Urothelium cell line (cell line): ENCODE measurements at places on chromosomes 13 and 19.

DNA sequence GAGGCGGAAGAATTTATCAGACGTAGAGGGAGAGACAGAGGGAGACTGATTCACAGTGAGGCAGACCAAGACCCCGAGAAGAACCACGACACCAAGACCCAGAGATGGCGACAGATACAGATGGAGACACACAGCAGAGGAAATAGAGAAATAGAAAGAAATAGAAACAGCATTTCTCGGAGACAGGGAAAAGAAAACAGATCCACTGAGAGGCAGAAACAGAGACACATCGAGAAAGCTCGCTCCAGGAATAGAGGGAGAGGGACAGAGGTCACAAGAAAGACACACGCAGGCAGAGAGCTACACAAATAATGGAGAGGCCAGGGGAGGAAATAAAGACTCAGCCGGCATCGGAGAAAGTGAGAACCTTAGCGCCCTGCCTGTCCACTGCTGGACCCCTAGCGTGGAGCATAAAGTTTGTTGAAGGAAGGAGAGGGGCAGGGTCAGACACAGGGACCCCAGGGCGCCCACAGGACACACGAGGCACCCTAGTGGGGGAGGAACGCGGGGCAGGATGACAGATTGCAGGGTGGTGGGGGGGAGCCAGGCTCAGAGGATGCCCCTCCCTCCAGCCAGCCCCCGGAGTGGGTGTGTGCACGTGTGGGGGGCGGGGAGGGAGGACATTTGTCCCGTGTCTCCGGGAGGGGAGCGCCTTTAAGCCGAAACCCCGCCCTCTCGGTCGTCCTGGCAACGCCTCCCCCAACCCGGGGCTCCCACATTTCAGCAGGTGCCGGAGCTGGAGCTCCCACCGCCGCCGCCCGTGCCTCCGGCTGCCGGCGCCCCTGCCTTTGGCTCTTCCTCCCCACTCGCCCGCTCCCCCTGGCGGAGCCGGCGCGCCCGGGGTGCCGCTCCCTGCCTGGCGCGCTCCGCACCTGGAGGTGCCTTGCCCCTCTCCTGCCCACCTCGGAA is at the start of gene PRKCG:
Gene PRKCG, plus strand, starts transcription at position 716 of the 909 bp plus-strand sequence. CDS start 298 bp downstream, outside the sequence.
- DNase-seq = peak; percentile 65

DNA sequence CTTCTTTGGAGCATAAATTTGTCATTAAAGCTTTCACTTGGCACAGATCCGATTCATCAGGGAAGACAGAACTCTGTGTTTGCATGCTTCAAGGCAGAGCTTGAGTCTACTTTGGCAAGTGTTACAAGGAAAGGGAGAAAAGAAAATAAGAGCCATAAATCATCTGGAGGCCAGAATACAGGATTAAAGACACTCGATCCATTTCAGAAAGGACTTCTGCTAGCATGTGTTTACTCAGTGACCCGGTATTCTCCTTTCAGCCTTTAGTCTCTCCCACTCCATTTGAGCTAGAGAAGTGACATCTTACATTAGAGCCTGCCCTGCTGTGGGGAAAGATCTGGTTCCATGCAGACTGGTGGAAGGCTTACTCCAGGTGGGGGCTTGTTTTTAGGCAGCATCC is 306.4 kb downstream of the KLF5 start:
- no peak for DNase-seq

DNA sequence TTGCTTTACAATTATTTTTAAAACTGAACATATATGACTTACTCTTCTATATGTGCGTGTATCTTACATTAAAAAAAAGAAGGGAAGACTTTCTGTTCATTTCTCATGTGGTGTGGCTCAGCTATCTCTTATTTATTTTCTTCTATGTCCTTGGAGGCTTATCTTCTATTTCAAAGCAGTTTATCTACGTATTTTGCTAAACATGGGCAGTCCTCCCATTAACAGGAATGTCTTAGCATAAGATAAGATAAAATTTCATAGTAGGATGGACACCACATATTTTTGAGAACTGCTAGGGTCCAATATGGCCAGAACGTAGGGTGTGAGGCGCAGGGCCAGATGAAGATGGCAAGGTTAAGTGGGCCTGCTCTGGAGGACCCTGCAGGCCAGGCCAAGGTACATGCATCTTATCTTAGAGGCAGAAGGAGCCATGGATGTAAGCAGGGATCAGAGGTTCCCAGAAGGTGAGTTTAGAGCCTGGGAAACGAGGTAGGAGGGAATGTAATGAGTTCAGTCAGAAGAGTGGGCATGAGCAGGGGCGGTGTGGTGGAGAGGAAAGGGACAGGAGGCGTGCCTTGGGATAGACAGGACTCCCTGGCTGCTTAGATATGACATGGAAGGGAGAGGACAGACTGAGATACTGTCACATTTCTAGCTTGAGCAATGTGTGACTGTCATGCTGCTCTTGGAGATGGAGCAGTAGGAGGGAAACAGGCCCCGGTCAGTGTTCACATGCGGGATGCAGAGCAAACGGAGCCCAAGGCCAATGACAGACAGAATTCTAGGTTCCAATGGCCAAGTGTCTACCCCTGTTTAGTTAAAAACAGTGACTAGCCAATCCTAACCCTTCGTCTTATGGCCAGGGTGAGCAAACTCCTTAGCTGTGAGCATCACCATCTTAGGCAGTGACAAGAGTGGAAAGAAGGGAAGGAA is 68.6 kb upstream of the MEDAG start:
- no peak for DNase-seq

DNA sequence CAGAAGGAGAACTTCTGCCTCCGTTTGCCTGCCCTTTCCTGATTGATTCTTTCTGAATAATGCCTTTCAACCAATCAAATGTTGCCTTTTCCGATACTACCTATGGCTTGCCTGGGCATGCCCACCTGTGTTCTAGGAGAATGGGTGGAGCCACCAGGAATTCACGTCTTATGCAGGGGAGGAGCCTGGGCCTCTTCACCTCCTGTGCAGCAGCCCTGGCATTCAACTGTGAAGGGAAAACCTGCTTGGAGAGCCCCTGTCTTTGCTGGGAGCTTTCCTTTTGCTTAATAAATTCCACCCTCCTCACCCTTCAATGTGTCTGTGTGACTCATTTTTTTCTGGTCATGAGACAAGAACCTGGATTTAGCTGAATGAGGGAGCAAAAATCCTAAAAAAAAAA is 730.7 kb downstream of the UQCRFS1 start:
- no peak for DNase-seq

DNA sequence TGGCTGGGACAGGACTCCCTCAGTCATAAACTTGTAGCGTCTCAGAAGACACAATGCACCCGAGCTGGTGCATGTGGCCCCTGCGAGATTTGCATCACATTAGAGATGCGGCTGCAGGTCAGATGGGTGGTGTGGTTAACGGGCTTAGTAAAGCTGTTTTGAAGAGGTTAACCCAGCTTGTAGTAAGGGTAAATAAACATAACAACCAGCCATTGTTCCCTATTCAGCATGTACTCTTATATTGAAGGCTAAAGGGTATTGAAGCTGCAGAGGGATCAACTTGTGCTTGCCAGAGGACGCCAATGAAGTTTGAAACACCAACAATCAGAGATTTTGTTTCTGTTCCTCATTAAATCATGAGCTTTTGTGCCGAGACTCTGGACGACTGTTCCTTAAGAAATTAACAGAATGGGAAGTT is 79.4 kb downstream of the ZIC5 start:
- no peak for DNase-seq

GRCh38 chr19:48836089-48837017 is at the start of gene HSD17B14:
TSS of gene HSD17B14 (minus strand) at chr19:48836491. CDS start at chr19:48836411, 80 bp downstream.
- peak; percentile 28 for DNase-seq
